Natural killer cell treated with Interleukin-12 subunit alpha and Interleukin-12 subunit beta and Interleukin-15 and Interleukin-18, amount 100 ng/mL, for 72 hours (primary cell): ENCODE measurements at places on chromosomes 7 and 10. TPM values are rescaled to one million over a fixed set of nuclear protein-coding genes. Genes with fewer than 3 reads are reported as not detected.

DNA sequence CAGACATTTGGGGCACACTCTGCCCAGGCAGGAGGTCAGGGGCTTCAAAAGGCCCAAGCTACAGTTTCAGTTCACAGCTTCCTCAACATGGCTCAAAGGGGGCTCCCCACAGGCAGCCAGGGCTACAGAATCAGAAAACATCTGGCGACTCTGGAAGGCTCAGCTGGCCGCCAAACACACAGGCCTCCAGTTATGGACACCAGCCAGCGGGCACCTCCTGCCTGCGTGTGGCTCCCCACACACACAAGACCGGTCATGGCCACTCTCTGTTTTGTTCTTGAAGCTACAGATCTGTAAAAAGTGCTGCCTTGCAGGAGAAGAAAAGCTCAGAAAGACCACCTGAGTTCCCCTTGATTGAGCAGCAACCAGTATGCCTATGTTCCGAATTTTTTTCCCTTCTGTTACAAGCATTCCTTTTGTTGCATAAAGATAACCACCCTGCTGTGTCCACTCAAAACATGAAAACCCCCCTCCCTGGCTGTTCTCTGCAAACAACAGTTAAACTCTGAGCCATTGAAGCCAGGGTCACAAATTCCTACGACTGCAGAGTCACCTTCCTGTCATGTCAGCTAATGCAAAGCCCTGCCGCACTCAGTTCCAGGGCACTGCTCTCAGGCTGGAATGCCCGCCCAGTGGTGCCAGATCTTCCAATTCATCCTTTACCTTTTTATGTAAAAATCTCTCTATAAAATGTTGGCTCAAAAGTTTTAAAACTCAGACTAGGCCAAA is 33.6 kb downstream of the VSTM4 start:
- no peak for DNase-seq

Gene ADGRA1
- not detected for total RNA-seq

DNA sequence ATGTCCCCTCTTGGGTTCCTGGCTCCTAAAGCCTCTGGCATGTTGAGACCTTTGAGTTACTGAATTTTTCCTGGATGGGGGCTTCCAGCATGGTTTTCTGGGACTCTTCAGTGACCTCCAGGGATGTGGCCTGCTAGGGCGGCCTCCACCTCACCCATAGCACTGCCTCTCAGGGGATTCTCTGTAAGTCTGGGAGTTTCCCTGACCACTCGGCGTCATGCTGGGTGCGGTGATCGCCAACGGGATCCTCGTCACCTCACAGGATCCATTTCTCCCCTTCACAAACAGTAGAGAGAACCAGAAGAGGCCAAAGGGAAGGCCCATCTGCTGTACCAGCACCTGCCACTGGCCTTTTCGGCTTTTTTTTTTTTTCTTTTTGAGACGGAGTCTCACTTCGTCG is 84.3 kb downstream of the NPTX2 start:
- no peak for DNase-seq

DNA sequence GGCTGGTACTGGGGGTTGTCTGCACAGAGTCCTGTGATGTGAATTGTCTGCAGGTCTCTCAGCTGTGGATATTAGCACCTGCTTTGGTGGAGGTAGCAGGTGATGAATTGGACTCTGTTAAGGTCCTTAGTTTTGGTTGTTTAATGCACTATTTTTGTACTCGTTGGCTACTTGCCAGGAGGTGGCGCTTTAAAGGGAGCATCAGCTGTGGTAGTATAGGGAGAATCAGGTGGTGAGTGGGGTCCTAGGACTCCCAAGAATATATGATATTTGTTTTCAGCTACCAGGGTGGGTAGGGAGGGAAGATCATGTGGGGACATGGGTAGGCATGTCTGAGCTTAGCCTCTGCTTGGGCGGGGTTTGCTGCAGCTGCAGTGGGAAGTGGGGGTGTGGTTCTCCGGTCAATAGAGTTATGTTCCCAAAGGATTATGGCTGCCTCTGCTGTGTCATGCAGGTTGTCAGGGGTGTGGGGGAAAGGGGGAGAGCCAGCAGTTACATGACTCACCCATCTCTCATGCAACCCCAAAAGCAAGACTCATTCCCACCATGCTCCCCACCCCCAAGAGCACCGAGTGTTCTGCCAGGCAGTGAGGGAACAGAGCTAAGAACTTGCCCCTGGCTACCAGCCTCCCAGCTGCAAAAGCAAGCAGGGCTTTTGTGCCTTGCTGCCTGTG is 53.7 kb upstream of the ZNF273 start:
- no peak for DNase-seq

GRCh38 chr7:46859963-46860475 is 721.9 kb downstream of the TNS3 start:
- DNase-seq, result no peak
